ENCODE measurements at places on chromosomes 7 and 10. TPM values are rescaled to one million over a fixed set of nuclear protein-coding genes. Genes with fewer than 3 reads are reported as not detected.

- DNase-seq: no peak
Observed at GRCh38 chr7:92226981-92227380, 18.7 kb downstream of the KRIT1 start.

- no peak for DNase-seq
Observed at GRCh38 chr7:83738291-83738835, 89.4 kb upstream of the SEMA3E start.

Gene IDI2
- total RNA-seq: not detected

DNA sequence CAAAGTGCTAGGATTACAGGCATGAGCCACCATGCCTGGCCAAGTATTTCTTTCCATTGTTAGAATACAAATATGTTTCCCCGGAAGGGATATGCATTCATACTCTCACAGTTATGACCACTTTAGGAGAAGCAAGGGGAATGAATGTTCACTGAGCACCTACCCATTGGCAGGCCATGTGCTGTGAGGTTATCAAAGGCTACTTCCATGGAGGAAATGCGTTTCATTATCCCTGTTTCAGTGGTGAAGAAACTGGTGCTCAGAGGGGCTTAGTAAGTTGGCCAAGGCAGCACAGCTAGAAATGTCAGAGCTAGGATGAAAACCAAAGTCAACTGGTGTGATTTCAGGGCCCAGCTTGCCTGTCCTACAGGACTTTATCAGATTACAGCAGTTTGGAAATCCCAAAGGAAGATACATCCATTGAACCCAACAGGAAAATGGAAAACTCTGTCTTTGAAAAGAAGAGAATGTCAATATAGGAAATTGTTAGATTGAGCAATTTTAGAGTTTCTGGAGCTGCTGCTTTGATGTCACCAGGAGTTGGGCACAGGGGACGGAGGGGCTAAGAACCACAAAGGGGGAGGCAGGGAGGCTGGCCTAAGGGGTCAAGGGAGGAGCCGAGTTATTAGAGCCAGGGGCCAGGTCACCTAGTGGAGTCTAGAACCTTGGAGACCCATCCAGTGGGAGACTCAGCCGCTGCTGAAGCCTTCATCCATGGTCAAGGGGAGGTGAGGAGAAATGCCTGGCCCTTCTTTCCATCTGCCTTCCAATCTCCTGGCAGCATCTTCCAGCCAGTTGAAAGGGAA, 319.8 kb downstream of the FRMD4A start:
- no peak for DNase-seq
